Nucleus accumbens (tissue), 56 donors: ENCODE measurements at places on chromosomes 1 and 21.
A peak's percentile ranks its signal among the peaks of the same experiment; 100 is the strongest.

GRCh38 chr1:197358959-197359358, 90.9 kb downstream of the CRB1 start:
- no peak for DNase-seq

DNA sequence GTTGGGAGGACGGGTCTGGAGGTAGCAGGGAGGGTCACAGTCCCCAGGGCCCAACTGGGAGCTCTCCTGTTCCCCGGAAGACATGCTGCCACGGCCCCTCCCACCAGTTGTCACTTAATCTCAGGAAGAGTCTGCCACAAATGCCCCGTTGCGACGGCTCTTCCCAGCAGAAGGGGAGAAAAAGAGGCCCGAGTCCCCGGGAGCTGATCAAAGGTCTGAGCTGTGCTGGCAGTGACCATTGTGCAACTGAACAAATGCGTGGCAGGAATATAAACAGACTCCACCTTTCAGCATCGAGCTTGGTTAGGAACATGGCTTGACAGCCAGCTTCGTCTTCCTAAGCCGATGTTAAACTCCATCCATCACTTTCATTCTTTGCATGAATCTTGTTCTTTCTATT, 27.8 kb upstream of the ZBTB21 start:
- no peak for DNase-seq

DNA sequence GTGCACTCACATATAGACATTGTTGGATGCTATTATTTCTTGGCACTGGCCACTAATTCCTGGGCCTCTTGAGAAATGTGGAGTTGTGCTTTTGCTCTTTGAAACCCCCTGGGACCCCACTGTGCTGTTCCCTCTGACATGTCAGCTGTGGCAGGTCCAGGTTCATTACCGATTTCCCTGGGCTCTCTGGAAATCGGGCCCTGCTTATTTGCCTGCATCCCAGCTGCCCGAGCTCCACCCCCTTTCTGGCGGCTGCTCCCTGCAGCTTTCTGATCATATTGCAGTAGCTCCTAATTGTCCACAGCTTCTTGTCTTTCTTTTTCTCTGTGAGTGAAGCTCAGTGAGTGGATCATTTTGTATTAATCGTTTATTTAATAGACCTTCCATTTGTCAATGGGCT, 183.7 kb upstream of the FAM78B start:
- no peak for DNase-seq

DNA sequence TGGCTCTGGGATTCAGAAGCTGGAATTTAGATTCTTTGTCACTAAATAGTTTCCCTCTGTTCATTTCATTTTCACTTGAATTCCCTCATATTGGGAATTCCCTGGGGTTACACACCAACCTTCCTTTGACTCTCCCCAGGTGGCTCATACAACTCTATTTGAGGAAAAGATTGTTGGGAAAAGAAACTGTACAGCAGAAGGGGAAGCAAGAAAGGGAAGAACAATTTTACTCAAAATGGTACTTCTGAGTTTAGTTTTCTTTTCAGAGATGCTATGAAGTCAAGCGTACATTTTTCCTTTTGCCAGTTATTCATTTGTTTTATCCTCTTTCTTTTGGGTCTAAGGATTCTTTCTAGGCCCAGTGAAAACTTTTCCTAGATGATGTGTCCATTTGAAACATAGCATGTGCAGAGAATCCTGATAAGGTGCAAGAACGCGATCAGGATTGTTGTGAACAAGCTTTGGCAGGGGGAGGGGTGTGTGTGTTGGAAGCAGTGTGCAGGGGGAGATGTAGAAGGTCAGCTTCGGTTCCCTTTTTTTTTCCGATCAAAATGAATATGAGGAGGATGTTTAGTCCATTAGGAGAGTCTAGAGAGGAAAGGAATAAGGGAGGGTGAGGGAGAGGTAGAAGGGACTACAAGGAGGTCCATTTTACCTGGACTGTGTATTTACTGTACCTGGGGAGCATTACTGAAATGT, 26.8 kb upstream of the CD1D start:
- DNase-seq, result no peak

DNA sequence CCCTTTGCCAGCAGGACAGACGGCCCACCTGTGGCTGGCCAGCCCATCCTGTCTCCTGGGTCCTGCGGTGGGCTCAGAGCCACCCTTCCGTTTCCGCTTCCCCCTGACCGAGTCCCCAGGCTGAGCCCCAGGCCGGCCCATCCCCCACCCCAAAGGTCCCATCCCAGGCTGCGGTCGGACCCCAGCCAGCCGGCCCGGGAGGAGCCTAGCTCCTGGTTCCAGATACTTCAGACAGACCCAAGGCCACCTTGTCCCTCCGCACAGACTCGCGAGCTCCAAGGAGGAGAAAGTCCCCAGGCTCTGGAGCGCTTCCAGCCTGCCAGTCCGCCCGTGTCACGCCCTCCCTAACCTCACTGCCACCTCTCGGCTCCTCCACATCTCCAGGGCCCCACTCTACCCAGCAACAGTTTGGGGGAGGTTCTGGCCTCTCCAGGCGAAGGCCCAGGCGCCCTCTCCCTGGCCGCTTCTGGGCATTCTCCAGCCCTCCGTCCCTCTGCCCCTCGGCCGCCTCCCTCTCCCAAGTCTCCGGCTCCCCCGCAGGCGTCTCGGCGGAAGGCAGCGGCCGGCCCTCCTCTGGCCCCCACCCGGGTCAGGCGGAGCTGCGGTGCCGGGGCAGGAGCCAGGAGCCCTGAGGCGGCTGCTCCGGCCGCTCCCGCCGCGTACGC, 835 bp downstream of the LRRN2 start:
- no peak for DNase-seq

GRCh38 chr1:244439391-244440032, 12.2 kb downstream of the ADSS2 start:
- DNase-seq, result no peak

DNA sequence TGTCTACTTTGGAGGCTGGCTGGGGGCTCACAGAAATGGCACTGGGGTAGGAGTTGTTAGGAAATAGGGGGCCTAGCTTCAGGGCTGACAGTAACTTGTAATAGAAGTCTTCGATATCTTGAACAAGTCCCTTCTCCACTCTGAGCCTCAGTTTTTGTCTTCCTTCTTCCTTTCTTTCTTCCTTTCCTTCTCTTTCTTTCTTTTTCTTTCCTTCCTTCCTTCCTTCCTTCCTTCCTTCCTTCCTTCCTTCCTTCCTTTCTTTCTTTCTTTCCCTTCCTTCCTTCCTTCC, 12.9 kb downstream of the BTG2 start:
- no peak for DNase-seq

DNA sequence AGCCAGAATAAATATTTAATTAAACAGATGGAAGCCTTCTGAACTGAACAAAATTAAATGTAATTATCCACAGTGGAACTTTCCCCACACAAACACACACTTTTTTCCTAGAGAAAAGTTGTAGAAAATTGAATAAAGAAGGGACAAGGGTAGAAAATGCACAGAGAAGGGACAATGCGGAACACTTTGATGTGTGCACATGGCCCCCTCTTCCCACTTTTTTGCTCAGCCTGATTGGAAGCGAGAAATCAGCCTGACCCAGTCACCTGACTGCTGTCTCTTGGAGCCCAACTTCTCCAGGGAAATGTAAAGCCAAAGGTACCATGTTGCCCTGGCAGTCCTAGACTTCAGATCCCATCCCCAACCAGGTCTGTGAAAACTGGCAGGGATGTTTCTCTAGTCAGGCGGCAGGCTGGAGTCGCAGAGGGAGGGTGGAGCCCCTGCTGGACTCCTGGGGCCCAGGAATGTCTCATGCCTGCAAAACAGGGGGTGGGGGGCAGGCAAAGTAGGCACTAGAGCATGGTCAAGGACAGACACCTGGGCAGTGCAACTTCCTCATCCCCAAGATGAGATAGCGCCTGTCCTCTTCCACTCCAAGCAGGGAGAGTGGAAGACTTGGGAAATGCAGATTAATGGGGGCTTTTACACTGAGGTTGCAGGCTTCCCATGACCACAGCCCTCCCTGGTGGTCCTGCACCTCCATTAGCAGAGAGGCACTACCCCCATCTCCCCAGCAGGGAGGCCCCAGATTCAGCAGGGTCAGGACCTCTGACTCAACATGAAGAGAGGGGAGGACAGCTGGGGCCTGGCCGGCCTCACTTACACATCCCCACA, 2.8 kb downstream of the CERS2 start:
- DNase-seq, result no peak

DNA sequence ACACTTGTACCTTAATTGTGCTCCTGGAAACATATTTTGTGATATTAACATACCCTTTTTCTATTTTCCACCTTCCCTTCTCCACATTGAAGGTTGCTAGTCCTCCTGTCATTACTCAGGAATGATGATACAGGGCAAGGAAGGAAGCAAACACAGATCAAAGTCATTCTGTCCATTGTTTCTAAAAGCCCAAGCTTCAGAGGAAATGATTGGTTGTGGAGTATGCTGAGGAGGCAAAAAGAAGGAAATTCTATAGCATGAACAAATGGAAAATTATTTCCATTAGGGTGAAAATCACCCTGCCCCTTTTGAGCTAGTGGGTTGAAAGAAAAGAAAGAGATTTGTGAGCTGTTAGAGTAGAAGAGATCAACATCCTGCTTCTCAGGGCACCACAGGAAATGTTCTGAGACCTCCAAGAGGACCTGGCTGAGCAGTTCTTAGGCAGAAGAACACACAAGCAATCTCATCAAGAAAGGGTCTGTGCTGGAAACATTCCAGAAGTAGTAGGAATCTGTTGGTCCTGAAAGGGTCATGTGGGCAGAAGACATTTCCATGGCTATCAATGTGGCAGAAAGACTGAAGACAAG, 29.0 kb upstream of the PRRX1 start:
- no peak for DNase-seq

GRCh38 chr1:60746278-60746791, 336.0 kb upstream of the NFIA start:
- DNase-seq, result peak; percentile 16

GRCh38 chr1:188224263-188224662, 1395.5 kb downstream of the PLA2G4A start:
- DNase-seq, result no peak

DNA sequence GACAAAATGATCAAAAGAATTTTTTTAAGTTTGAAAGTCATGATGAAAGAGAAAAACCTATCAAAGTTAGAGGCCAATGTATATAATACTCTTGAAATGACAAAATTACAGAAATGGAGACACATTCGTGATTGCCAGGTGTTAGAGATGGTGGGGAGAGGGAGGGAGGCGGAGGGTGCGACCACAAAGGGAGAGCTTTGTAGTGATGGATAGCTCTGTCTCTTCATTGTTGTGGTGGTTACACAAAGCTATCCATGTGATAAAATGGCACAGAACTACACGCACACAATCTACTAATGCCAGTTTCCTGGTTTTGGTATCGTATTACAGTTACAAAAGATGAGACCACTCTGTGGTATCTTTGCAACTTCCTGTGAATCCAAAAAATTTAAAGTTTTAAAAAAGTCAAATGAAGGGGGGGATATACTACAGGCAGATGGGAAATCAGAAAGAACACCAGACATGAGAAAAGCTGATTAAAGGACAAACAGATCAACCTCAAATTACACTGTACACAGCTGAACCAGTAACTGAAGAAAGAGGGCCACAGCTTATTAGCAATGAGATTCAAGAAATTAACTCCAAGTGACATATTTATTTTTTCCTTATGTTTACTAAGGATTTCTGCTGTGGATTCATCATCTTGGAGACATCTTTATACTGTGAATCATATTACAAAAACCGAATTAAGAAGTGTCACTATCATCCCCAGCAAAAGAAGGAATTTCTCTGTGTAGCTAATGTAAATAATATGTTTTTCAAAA, 199.1 kb downstream of the SLC45A1 start:
- DNase-seq, result no peak

GRCh38 chr1:32208891-32209328, at the start of gene DCDC2B:
Gene DCDC2B (plus strand): TSS chr1:32209089. CDS start chr1:32209094, 5 bp downstream.
- DNase-seq, result peak; percentile 19

DNA sequence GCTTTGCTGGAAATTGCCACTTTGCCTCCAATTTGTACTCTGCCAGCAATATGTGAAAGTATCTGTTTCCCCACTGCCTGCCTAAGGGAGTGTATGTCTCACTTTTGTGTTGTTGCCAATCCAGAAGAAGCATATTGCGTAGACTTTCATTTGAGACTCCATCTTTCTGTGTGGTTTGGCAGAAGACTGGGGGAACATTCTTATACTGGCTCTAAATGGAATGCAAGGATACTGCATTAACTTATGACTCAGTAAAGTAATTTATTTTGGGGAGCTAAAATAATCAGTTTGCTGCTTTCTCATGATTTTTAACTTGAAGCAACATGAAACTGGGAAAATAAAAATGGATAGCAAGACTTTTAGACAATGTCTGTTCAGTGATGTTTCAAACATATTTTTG, 107.7 kb upstream of the TMPRSS2 start:
- no peak for DNase-seq

GRCh38 chr1:231272880-231273279, 31.9 kb downstream of the GNPAT start:
- no peak for DNase-seq

DNA sequence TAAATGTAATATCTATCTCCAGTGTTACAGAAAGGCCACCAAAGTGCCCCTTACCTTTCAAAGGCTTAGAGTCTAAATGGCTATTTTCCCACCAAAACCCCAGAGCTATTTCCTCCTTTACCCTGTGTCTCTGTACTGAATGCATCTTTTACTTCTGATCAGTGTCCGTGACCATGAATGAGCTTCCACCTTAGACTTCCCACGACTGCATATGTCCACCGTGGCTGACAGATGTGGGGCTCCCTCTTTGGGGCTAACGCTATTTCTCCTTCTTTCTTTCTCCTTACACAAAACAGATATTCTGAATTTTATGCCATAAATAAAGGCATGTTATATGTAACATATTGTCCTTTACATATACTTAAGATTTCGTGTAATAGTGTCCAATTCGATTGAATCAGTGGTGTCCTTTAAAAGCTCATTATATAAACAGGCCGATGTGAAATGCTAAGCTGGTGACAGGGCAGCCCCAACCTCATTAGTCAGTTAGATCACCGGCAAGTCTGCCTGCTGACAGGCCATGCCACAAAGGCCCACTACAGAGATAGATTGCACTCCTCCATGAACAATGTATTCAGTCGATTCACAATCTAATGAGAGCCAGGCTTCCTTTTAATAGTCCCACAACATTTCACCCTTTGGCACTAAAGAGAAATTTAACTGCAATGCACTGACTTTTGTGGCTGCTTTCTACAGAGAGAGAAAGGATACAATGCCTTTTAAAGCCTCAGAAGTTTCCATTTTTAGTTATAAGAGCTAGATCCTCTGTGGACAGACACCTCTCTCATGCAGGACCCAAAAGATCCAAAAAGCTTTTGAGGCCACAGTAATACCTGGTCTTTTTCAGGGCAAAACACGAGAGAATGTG, 297.9 kb downstream of the PCP4 start:
- no peak for DNase-seq

DNA sequence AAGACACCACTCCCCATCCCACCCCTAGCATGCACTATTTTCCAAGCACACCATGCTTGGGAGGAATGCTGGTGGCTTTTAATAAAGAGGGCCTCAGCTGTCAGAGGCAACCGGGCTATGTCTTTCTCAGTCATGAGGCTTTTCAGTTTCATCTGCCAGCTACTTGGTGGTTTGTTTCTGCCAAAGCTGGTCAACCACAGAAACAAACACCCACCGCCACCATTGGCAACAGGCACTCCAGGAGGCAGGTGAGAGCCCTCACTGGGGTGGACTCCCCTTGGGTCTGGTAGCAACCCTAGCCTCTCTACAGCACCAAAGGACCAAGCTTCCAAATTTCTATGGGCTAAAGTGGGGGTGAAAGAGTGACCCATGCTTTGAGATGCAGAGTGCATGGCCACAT, 54.3 kb upstream of the CD1D start:
- DNase-seq, result no peak

- DNase-seq, result no peak
Measured at GRCh38 chr1:32538887-32539583, at the start of gene ZBTB8A. Gene ZBTB8A (plus strand): TSS chr1:32539427. CDS start chr1:32592932, 53,505 bp downstream.

GRCh38 chr21:36803816-36804439, 105.0 kb downstream of the SIM2 start:
- DNase-seq, result no peak
